NCI-H2171 treated with DMSO at 0.1 percent for 48 hours (cell line): ENCODE measurements at places on chromosomes 6 and 20.

DNA sequence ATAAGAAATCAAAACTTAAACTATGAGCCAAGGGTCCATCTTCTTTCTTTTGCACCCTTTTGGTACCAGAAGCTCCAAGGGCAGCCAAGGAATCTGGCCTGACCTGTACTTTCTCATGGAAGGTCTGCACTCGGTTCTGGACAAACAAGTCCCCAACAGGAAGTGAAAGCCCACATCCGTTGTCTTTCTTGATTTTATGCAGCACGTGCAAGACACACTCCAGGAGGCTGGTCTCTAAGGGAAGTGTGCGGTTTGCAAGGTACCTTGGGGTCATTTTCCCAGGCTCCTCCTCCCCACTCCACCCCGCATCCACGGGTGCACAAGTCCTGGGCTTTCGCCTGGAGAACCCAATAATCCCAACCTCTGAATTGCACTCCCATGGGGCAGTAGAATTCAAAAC is 101.9 kb downstream of the NFATC2 start:
- DNase-seq = no peak

- no peak for DNase-seq
These were observed 331.6 kb upstream of the NT5E start for GRCh38 chr6:85118233-85118632.

- no peak for DNase-seq
These were observed 454.8 kb downstream of the PHF3 start for GRCh38 chr6:64090352-64090751.

DNA sequence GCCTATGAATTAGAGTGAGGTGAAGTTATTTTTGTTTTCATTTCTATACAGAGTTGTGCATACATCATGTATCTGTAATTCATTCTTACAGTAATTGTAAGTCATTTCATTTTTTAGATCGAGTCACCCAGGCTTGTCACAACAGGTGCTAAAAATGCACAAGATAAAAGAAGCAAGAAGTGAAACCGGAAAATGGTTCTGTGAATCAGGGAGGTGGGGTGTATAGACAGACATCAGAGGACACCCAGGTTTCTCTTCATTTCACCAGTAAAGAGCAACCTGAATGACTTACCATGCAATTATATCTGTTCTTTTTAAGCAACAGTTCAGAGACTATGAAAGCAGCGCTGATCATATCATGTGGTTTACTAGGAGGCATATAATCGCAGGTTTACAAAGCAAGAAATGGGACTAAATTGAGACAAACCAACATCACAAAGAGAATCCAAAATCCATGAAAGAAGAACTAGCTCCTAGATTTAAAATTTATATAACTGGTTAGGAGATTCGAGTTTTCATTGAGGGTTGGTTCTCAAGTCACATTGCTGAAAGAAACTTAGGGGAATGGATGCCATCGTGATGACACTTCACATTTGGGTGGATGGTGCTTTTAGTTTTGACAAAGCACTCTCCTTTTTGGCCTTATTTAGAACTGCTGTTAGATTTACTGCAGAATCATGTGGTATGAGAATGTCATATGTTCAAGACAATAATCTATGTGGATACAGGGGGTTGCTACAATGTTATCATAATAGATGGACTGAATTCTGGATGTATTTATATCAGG is 27.9 kb upstream of the TBC1D7 start:
- no peak for DNase-seq

- DNase-seq = peak; percentile 56
These were observed 7.2 kb downstream of the RIN2 start for GRCh38 chr20:19765266-19765665.

DNA sequence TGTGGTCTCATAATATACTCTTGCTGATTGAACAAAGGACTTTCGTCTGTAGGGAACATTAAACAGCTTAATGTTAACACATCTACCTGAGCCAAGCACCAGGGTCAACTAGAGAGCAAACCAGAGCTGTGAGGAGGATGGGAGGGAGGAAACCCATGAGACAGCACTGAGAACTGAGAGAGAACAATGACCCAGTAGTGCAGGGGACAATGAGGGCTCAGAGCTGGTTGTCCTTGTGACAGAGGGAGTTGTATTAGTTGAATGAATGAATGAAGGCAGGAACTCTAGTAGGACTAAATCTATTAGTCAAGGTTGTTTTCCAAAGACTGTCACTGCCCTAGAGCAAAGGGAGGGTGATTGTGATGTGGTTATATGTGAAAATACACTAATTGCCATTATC is 28.2 kb upstream of the GSTA4 start:
- no peak for DNase-seq

- DNase-seq = no peak
These were observed 157.0 kb upstream of the ENPP5 start for GRCh38 chr6:46327779-46328178.
